ENCODE measurements at places on chromosomes 12 and 14.

- DNase-seq, result no peak
These were observed 779.9 kb upstream of the TMEM132C start for GRCh38 chr12:127487031-127487430.

- no peak for DNase-seq
These were observed 72.4 kb downstream of the IQSEC3 start for GRCh38 chr12:138898-139534.

DNA sequence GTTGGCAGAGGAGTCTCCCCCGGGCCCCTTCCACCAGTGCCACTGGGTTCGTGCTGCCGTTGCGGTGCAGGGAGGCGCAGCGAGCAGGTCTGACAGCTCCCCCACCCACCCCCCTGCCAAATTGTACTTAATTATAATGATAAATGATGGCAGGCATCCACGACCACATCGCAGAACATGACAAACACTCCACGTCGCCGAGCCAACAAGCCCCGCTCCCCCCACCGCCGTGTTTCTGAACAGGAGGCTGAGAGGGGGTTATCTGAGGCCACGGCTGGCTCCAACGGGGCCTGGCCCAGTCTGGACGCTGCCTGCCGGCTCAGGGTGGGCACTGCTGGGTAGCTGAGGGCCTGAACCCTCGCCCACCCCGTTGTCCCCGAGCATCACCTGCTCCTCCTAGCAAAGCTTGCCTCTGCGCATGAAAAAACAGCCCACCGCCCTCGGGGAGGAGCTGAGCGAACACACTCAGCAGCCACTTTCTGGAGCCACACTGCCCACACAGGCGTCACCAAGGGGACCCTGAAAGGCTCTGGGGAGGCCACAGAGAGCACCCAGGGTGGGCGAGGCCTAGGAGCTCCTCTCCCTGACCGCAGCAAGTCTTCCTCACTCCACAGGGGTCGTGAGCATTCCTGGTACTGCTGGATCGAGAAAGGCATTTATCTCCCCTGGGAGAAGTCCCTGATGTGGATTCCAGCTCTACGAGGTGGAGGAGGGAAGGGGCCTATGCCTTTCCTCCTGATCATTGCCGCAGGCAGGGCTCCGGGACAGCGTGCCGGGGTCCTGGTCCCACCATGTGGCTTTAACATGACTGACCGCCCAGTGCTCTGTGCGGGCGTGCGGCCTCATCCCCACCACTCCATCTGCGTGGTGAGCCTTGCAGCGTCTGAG is 35.4 kb upstream of the DIO3 start:
- no peak for DNase-seq

GRCh38 chr12:93827669-93828068 is 150.5 kb downstream of the CRADD start:
- DNase-seq, result no peak

- no peak for DNase-seq
These were observed 155.9 kb upstream of the PRMT8 start for GRCh38 chr12:3335078-3335487.

- no peak for DNase-seq
These were observed 13.3 kb upstream of the C12orf75 start for GRCh38 chr12:105316931-105317852.

DNA sequence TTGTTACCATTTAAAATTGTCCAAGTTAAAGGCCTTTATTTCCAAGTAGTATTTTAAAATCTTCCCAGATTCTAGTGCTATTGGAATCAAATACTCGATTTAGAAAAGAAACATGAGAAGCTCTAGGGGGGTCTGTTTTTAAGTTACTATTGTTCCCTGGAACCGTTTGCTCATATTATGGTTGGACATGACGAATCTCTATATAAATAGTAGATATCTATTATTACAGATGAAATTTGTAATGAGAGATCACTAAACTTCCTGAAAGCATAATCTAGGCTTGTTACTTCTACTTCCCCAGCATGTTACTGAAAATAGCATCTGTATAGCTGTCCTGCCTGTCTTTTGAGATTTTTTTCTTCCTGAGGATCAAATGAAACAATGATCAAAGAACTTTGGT is 70.1 kb downstream of the LGR5 start:
- DNase-seq, result no peak

DNA sequence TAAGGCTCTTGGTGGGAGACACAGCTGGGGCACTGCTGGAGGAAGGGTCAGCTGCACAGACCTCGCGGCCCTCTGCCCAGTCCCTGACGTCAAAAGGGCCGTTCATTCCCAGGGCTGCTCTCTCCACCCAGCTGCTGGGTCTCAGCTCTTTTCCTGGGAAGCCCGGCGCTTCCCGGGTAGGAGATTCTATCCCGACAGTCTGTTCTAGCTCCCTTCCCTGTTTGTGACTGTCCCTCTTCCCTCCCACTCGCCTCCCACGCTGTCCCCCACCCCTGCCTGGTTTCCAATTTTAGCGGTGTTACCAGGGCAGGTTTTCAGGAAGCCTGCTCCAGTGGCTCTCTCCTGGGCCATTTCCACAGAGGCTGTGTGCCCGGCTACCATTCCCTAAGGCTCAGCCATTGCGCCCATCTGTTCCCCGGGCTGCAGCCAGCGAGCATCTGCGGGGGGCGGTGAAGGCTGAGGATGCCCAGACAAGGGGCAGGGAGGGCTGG is 186.6 kb downstream of the CACNA1C start:
- no peak for DNase-seq

DNA sequence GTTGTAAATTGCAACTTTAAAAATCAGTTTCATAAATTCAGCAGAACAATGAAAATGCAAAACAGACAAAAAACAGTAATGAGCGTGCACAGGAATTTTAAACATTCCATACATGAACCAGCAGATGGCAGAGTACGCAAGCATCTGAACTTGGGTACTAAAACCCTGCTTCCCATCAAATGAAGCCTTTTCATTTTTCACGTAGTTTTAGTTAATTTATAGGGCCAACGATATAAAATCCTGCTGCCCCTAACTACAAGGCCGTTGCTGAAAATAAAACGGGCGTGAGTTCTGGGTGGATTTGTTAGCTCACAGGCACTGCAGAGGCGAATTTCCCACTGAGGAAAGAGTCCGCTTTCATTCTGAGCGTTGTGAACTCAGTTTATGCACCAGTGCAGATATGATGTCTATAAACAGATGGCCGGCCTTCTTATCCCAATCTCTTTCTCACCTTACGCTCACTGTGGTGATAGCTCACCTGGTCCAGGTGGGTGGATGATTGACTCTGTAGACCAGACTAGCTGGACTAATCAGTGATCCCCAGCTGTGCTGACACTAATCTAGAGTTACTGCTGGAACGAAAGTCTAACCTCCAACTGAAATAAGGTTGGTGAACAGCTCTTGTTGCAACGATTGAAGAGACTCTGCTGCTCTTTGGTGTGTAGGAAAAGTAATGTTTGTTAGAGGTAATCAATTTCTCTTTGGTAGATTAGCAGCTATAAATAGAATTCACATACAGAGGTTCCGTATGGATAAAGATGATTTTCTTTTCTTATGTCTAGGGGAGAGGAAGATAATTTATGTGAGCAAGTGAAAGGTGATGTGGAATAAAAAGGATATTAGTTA is 89.2 kb downstream of the PDZRN4 start:
- DNase-seq, result no peak

DNA sequence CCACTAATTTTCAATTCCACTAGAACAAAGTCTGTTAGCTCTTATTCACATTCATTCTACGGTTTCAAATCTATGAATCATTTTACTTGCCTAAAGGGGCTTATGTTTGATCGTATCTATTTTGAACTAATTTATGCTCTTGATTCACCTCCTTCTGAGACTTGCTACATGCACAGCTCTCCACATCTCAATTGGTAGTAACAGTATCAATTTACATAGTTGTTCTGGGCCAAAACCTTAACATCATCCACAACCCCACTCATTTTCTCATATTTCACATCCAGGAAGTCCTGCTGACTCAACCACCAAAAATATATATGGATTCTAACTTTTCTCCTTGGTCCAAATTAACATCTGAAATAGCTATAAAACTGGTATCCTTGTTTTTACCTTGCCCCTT is 208.6 kb downstream of the RASSF9 start:
- no peak for DNase-seq

DNA sequence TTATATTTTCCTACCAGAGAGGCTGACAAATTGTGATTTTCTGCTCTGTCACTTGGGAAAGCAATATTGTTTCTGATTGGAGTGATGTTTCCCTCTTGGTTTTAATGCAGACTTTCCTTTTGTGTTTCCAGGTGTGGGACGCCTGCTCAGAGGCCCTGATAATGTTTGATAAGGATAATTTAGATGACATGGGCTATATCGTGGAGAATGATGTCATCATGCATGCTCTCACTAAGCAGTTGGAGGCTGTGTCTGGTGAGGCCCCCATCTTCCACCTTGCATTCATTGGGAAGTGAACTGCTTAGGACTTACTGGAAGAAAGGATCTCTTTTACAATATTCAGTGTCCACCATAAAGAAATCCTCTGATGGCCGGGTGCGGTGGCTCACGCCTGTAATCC is 5.6 kb downstream of the COQ6 start:
- DNase-seq, result no peak

- DNase-seq, result no peak
These were observed 621.6 kb downstream of the CCER1 start for GRCh38 chr12:90333424-90333823.

DNA sequence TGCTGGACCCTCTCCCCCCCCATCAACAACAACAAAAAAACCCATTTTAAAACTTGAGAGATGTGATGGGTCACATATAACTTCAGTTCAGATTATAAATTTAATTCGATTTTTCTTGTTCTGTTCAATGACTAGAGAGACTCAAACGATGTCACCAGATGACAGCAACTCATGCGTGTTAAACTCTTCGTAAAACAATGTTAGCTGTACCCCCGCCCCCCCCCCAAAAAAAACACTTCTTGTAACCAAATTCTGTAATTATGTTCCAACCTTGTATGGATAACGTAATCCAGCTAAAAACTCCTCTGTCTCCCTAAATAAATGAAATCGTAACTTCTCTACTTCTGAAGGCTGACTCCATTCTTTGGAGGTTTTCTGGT is 614 bp upstream of the NACA start:
- DNase-seq, result no peak

- DNase-seq, result no peak
These were observed 1.4 kb downstream of the RIMBP2 start for GRCh38 chr12:130714591-130715149.

DNA sequence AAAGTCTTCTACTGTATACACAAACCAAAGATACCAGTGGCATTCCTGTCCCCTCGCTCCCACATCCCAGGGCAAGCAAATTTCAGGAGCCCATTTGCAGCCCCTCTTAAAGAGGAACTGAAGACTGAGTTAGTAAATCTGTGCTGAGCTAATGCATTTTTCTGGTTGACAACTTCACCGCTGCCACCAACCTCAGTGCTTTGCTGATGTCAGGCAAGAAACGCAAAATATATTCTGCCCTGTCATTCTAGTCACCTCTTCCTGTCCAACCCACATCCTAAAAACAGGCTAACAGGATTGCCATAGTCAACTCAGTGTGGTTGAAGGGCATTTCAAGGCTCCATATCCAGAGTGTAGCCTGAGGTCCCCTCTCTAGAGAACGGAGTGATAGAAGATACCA is 59.4 kb upstream of the FICD start:
- DNase-seq, result no peak

DNA sequence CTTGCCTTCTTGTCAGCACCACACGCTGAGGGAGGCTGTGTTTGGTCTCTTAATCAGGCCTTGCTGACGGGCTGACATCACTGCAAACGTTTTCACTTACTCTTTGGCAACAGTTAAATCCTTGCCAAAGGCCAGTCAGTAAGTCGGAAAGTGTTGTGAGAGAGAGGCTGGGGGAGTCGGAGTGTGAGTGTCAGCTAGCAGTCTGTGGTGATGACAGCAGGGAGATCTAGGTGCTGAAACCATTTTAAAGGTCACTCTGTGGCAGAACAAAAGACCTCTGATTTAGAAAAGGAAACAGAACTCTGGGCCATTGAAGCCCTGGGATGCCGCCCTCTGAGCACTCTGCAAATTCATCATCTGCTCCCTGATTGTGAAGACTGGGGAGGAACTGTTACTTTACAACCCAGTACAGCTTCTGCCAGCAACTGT is 143.5 kb downstream of the PAX9 start:
- no peak for DNase-seq

DNA sequence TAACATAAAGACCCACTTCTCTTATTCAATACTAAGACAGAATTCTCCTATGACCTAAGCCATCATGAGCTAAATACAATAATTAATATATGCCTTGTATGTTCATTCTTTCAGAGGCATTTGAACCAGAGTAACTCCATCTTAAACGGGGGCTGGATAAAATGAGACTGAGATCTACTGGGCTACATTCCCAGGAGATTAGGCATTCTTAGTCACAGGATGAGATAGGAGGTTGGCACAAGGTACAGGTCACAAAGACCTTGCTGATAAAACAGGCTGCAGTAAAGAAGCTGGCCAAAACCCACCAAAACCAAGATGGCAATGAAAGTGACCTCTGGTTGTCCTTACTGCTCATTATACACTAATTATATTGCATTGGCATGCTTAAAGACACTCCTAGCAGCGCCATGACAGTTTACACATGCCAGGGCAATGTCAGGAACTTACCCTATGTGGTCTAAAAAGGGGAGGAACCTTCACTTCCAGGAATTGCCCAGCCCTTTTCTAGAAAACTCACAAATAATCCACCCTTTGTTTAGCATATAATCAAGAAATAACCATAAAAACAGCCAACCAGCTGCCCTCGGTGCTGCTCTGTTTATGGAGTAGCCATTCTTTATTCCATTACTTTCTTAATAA is 260.7 kb downstream of the SSPN start:
- DNase-seq, result no peak

DNA sequence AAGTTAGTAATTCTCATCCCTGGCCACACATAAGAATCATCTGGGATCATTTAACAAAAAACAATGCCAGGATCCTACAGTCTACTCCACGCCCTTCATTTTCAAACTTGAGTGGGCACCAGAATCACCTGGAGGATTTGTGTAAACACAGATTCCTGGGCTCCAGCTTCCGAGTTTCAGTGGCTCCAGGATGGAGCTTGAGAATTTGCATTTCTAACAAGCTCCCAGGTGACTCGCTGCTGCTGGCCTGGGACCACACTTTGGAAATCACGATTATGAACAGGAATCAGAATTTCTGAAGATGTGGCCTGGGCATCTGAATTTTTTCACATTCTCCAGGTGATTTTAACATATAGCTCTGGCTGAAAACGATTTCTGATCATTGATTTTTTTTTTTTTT is 234.8 kb downstream of the CACNA1C start:
- DNase-seq, result no peak
